ENCODE measurements at places on chromosomes 1 and 21. TPM values are rescaled to one million over a fixed set of nuclear protein-coding genes. Genes with fewer than 3 reads are reported as not detected.
A peak's percentile ranks its signal among the peaks of the same experiment; 100 is the strongest.

Gene TTC22
- total RNA-seq = 0.81 TPM

Gene SYCP1
- not detected for total RNA-seq

Gene VCAM1
- total RNA-seq = 5.5 TPM

Gene RAP1GAP
- total RNA-seq = 0.71 TPM

Gene SLAMF8
- total RNA-seq = 3.3 TPM

Gene OR2T35
- total RNA-seq = not detected

Gene FAM3B
- total RNA-seq = not detected

Gene APOBEC4
- not detected for total RNA-seq

Gene PPM1J
- 1.6 TPM for total RNA-seq

Gene TCHH
- total RNA-seq = not detected

Gene LYPD8
- not detected for total RNA-seq

Gene SCAF4
- 16.0 TPM for total RNA-seq

Gene TOR1AIP1
- total RNA-seq = 133 TPM

Gene ESPN
- total RNA-seq = 1.3 TPM

Gene GPR25
- not detected for total RNA-seq

Gene HEYL
- 14.7 TPM for total RNA-seq

Gene OR1C1
- not detected for total RNA-seq

Gene NBPF20
- 0.36 TPM for total RNA-seq

Gene SLC1A7
- 0.16 TPM for total RNA-seq

Gene RNF115
- total RNA-seq = 41.8 TPM

DNA sequence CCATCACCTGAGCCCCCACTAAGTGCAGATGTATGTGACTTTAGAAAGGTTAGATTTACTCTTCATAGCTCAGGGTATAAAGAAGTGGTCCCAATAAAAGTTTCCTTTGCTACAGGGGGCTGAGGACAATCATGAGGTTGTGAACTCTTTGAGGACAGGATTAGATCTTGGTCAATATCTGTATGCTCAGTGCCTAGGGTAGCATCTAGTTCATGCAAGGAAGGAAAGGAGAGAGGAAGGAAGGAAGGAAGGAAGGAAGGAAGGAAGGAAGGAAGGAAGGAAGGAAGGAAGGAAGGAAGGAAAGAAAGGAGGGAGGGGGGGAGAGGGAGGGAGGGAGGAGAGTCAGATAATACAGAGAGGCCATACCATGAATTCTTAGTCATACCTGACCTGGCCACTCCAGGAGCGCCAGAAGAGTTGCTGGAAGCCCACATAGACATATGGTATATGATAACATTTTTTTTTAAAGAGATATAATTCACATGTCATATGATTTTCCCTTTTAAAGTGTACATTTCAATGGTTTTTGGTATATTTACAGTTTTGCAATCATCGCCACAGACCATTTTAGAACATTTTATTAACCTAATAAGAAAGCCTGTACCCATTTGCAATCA, 9.7 kb upstream of the CSRP1 start:
- no peak for DNase-seq
- no peaks in the 10 kb centered on the region for H3K27me3 ChIP-seq
- H3K4me3 ChIP-seq = no peak overlapping the region
- no peak overlapping the region for H3K27ac ChIP-seq
- H3K36me3 ChIP-seq = no peaks in the 10 kb centered on the region

- DNase-seq = no peak
- no peak overlapping the region for H3K27ac ChIP-seq
- H3K36me3 ChIP-seq = no peaks in the 10 kb centered on the region
- H3K27me3 ChIP-seq = no peaks in the 10 kb centered on the region
- no peaks in the 10 kb centered on the region for H3K4me1 ChIP-seq
Measured at GRCh38 chr1:93775224-93775623, 93.6 kb upstream of the BCAR3 start.

DNA sequence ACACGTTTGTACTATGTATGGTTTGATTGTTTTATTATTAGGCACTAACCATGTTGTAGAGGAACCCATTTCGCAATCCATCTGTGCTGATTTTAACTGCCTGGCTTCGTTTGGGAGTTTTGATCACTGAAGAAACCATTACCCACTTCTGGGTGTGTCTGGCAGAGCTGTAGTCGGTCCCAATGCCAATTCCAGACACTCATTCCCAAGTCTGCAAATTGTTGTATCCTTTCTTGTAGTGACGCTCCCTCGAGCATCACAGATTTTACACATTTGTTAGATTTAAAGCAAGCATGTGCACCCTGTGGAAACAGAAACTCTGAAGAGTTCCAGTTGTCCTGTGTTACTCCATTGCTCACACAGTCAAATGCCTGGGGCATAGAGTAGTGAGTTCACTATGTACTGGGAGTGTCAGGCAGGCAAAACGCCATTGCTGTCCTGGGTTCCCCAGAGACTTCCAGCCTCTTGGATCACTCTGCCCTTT, 31.0 kb upstream of the EFCAB14 start:
- no peaks in the 10 kb centered on the region for H3K27me3 ChIP-seq
- no peak overlapping the region for H3K4me3 ChIP-seq
- peak; percentile 68 for DNase-seq
- H3K27ac ChIP-seq = peak overlapping the region; percentile 35

GRCh38 chr1:185972096-185972850, 238.1 kb downstream of the HMCN1 start:
- no peak overlapping the region for H3K4me3 ChIP-seq
- H3K27me3 ChIP-seq = no peaks in the 10 kb centered on the region
- no peak overlapping the region for H3K27ac ChIP-seq
- no peaks in the 10 kb centered on the region for H3K36me3 ChIP-seq
- H3K4me1 ChIP-seq = peaks cover 14% of the 10 kb centered on the region

- H3K36me3 ChIP-seq = peaks cover 17% of the 10 kb centered on the region
- H3K27me3 ChIP-seq = no peaks in the 10 kb centered on the region
- peak overlapping the region; percentile 97 for H3K27ac ChIP-seq
- no peak overlapping the region for H3K4me3 ChIP-seq
Measured at GRCh38 chr1:37480581-37481288, 6.4 kb downstream of the ZC3H12A start.

DNA sequence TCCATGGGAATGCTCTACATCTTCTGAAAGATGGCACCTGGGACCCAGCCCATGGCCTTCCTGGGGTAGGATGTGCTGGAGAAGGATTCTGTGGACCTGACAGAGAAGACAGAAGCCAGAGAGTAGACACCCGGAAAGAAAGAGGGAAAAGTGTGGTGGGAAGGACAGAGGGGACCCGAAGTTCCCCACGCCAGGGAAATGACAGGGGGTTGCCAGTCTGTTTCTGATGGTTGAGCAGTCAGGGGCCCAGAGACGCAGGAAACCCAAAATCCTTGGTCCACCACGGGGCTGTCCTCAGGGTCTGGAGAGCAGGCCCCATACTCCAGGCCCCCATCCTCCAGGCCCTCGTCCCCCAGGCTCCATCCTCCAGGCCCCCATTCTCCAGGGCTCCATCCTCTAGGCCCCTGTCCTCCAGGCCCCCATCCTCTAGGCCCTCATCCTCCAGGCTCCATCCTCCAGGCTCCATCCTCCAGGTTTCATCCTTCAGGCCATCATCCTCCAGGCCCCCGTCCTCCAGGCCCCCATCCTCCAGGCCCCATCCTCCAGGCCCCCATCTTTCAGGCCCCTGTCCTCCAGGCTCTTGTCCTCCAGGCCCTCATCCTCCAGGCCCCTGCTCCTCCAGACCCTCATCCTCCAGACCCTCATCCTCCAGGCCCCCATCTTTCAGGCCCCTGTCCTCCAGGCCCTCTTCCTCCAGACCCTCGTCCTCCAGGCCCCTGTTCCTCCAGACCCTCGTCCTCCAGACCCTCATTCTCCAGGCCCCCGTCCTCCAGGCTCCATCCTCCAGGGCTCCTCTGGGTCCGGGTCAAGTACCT, 1.0 kb upstream of the TFF2 start:
- no peaks in the 10 kb centered on the region for H3K27me3 ChIP-seq
- peak; percentile 38 for DNase-seq
- H3K27ac ChIP-seq = no peak overlapping the region

DNA sequence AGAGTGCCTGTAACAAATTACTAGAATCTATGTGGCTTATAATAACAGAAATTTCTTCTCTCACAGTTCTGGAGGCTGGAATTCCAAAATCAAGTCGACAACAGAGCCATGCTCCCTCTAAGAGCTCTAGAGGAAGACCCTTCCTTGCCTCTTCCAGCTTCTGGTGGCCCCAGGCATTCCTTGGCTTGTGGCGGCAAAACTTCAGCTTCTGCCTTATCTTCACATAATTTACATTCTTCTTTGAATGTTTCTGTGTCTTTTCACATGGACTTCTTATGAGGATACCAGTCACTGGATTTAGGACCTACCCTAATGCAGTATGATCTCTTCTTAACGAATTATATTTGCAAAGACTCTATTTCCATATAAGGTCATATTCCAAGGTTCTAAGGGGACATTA, 324.4 kb downstream of the PCP4 start:
- no peak overlapping the region for H3K4me3 ChIP-seq
- no peak for DNase-seq
- no peaks in the 10 kb centered on the region for H3K36me3 ChIP-seq
- no peaks in the 10 kb centered on the region for H3K4me1 ChIP-seq
- H3K27me3 ChIP-seq = no peaks in the 10 kb centered on the region
- no peak overlapping the region for H3K27ac ChIP-seq

GRCh38 chr21:46005481-46005881, 23.9 kb downstream of the COL6A1 start:
- H3K27ac ChIP-seq = peak overlapping the region; percentile 64
- H3K36me3 ChIP-seq = peaks cover 37% of the 10 kb centered on the region
- H3K27me3 ChIP-seq = no peaks in the 10 kb centered on the region

- H3K4me1 ChIP-seq = no peaks in the 10 kb centered on the region
- H3K27ac ChIP-seq = no peak overlapping the region
- H3K36me3 ChIP-seq = no peaks in the 10 kb centered on the region
- H3K4me3 ChIP-seq = no peak overlapping the region
Measured at GRCh38 chr1:101264697-101265096, 27.9 kb downstream of the S1PR1 start.

- no peak overlapping the region for H3K4me3 ChIP-seq
- no peak overlapping the region for H3K27ac ChIP-seq
- DNase-seq = peak; percentile 59
- H3K4me1 ChIP-seq = peaks cover 16% of the 10 kb centered on the region
Measured at GRCh38 chr1:226979517-226980121, 39.5 kb downstream of the COQ8A start.

- H3K36me3 ChIP-seq = no peaks in the 10 kb centered on the region
- H3K27me3 ChIP-seq = no peaks in the 10 kb centered on the region
- peaks cover 18% of the 10 kb centered on the region for H3K4me1 ChIP-seq
- H3K4me3 ChIP-seq = no peak overlapping the region
Measured at GRCh38 chr1:168970926-168971659, 135.4 kb upstream of the ATP1B1 start.

- DNase-seq = no peak
- no peak overlapping the region for H3K27ac ChIP-seq
- H3K27me3 ChIP-seq = no peaks in the 10 kb centered on the region
Measured at GRCh38 chr1:6071219-6071618, 25.5 kb downstream of the KCNAB2 start.

DNA sequence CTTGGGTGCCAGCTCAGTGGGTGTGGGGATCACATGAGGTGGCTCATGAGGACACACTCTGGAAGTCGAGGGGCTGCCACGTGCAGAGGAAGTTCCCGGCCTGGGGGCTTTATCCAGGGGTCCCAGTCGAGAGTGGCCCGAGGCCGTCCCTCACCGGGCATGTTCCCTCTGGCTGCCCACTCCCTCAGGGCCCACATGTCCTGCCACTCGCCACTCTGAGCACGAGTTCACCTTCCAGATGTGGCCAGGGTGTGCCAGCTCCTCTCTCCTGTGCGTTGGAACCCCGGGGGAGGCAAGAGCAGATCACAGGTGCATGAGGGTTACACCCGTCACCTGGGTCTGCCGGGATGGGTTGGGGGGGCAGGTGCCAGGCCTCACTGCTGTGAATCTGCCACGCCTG, 14.6 kb downstream of the TMEM201 start:
- no peak overlapping the region for H3K27ac ChIP-seq
- no peaks in the 10 kb centered on the region for H3K4me1 ChIP-seq
- no peak for DNase-seq
- no peaks in the 10 kb centered on the region for H3K27me3 ChIP-seq
- no peak overlapping the region for H3K4me3 ChIP-seq
- H3K36me3 ChIP-seq = peaks cover 79% of the 10 kb centered on the region

GRCh38 chr1:234931404-234931973, 197.1 kb downstream of the TOMM20 start:
- H3K27me3 ChIP-seq = no peaks in the 10 kb centered on the region
- no peak overlapping the region for H3K4me3 ChIP-seq
- no peaks in the 10 kb centered on the region for H3K36me3 ChIP-seq
- no peak for DNase-seq
- no peak overlapping the region for H3K27ac ChIP-seq
- no peaks in the 10 kb centered on the region for H3K4me1 ChIP-seq

GRCh38 chr1:53130598-53130877, 11.9 kb downstream of the SLC1A7 start:
- H3K36me3 ChIP-seq = no peaks in the 10 kb centered on the region
- H3K27ac ChIP-seq = peak overlapping the region; percentile 49
- DNase-seq = no peak
- no peak overlapping the region for H3K4me3 ChIP-seq
- H3K4me1 ChIP-seq = peaks cover 86% of the 10 kb centered on the region

GRCh38 chr1:247829656-247830055, 5.7 kb upstream of the OR14A16 start:
- H3K4me3 ChIP-seq = no peak overlapping the region
- no peaks in the 10 kb centered on the region for H3K27me3 ChIP-seq
- H3K27ac ChIP-seq = no peak overlapping the region

- H3K27me3 ChIP-seq = peaks cover 15% of the 10 kb centered on the region
Measured at GRCh38 chr1:233909195-233909594, 4.7 kb downstream of the SLC35F3 start.

- H3K27me3 ChIP-seq = no peaks in the 10 kb centered on the region
- no peak overlapping the region for H3K4me3 ChIP-seq
- no peak overlapping the region for H3K27ac ChIP-seq
- H3K36me3 ChIP-seq = no peaks in the 10 kb centered on the region
- H3K4me1 ChIP-seq = no peaks in the 10 kb centered on the region
Measured at GRCh38 chr1:27015260-27015659, 2.6 kb upstream of the TENT5B start.

DNA sequence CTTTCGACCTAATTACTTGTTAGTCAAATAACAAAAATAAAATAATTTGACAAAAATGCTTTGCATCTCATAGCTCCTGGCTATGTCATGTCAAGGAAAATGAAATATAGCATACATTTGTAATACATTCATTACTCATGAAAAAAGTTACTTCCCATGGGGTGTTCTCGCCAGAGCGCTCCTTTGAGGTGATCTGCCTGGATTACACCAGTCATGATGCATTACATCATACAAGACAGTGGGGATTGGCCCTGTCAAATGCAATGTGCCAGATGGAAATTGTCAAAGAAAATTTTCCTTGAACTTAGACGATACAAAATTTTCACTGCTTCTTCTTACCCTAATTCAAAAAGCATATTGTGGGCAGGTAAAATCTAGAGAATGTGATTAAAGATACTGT, 215.6 kb upstream of the B3GALT2 start:
- no peak overlapping the region for H3K27ac ChIP-seq
- H3K27me3 ChIP-seq = no peaks in the 10 kb centered on the region
- no peak overlapping the region for H3K4me3 ChIP-seq

GRCh38 chr1:211653293-211653692, 22.1 kb downstream of the NEK2 start:
- no peaks in the 10 kb centered on the region for H3K36me3 ChIP-seq
- no peak overlapping the region for H3K27ac ChIP-seq
- H3K4me3 ChIP-seq = no peak overlapping the region
- peaks cover 4% of the 10 kb centered on the region for H3K4me1 ChIP-seq

DNA sequence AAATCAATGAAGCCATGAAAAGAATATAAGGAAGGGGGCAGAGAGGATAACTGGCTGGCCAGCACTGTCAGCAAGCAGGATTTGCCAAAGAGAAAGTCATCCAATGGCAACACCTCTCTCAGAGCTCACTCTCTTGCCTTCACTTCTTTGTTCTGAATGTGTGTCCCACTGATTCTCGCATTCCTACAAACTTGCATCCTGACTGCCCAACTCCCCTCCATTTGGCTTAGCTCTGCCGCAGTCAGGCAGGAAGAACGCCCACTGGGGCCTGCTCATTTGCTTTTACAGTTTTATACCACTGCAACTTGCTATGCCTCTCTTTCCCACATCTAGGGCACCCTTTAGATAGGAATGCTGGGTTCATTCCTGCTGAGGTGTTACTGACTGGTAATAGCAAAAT, 364.2 kb upstream of the ST6GALNAC5 start:
- DNase-seq = no peak
- no peaks in the 10 kb centered on the region for H3K36me3 ChIP-seq
